Inflammatory macrophage treated with lipopolysaccharide for 4 hours (primary cell): ENCODE measurements at places on chromosomes 4 and X.

- DNase-seq, result no peak
Measured at GRCh38 chrX:701673-702072, 71.1 kb downstream of the SHOX start.

GRCh38 chrX:151687635-151688034 lies 7.6 kb upstream of the PRRG3 start:
- DNase-seq, result no peak

- no peak for DNase-seq
Measured at GRCh38 chrX:75115707-75116413, 40.2 kb downstream of the ABCB7 start.

GRCh38 chrX:108584617-108585211 lies 145.1 kb downstream of the COL4A5 start:
- DNase-seq, result peak; percentile 2

DNA sequence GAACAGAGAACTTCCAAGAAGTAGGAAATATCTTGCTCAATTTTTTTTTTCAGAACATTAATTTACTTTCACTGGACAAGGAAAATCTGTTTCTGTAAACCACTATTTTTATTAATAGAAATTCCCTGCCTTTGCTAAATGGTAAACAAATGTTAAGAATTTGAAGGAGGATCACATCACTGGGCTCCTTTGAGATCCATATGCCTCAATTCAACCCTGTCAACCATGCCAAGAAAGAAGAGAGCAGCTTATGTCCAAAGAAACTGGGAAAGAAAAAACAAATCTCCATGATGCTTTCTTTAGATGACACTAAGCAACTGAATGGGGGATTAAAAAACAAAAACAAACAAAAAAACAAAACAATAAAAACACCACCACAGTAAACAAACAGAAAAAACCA lies 47.7 kb downstream of the LNX1 start:
- no peak for DNase-seq

DNA sequence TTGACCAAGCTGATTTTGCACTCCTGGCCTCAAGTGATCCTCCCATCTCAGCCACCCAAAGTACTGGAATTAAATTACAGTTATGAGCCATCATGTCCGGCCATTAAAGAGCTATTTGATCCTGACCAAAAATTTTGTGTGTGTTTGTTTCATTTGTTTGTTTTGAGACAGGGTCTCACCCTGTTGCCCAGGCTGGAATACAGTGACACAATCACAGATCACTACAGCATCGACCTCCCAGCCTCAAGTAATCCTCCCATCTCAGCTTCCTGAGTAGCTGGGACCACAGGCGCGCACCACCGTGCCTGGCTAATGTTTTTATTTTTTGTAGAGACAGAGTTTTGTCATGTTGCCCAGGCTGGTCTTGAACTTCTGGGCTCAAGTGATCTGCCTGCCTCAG lies 82.9 kb upstream of the RBPJ start:
- DNase-seq, result no peak

DNA sequence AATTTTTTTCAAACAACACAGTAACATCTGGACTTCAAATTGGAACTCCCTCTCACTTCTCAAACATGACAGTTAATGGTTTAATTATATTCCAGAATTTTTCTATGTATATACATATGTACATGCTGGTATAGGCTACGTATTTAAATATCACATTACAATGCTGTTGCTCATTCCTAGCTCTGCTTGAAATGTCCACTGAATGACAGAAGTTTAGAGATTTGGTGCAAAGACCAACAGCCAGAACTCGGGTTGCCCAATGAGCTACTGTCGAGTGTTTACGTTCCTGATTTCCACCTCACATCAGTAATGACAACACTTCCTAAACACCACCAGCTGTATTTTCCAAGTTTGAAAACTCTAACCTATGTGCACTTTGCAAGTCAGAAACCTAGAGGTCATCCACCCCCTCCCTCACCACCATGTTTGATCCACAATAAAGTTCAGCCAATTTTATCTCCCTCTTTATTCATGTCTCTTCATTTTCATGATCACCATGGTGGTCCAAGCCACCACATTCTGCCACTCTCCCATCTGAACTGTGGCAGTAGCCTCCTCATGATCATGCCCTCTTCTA lies 49.3 kb upstream of the RPL34 start:
- DNase-seq, result no peak

- DNase-seq, result no peak
Measured at GRCh38 chr4:64146030-64146429, 263.2 kb downstream of the TECRL start.

DNA sequence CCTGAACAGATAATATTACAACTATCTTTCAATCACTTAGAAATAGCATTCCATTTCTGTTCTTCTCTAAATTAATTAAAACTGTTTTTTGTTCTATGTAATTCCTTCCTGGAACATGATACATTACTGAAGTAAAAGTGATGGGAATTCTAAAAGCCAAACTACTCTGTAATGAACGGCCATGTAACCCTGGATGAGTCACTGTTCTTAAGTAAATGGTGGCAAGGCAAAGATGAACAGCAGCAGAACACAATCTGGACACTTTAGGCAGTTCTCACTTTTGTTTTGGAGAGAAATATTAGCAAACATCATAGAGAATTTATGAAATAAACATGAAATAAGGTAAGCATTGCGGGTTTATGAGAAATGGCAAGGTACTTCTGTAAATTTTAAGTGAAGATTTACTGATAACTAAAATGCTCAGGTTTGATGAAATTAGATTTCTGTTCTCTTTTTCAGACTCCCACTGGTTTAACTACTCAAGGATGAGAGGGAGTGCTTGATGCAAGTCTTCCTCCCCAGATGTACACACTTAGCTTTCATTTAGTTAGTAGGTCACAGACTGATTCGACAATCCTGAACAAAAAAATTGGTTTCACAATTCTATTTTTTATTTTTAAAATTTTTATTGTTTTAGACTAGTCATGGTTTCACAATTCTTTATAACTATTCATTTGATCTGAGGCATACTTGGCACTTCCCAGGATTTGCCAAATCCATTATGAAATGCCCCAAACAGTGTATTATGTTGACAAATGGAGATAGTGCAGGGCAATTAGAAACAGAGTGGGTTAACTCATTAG lies 964 bp upstream of the GPR82 start:
- DNase-seq, result peak; percentile 66

GRCh38 chr4:175536852-175537453 lies 275.1 kb downstream of the GPM6A start:
- DNase-seq, result peak; percentile 31

DNA sequence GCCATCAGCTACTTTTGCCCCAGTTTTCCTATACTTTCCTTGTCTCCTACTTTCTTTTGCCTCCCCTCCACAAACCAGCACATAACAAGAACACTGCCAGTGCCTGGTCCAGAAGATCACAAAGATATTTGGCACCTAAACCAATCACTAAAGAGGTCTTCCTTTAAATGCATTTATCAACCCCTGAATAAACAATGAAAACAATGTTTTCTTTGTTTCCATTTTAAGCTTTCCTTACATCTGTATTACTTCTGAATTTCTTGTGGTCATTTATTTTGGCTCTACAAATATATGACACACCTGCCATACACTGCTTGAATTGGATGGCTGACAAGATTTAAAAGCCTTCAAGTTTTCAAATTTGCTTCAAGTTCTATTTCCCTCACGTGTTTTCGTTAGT lies 43.9 kb downstream of the MBNL3 start:
- no peak for DNase-seq

GRCh38 chr4:138919094-138919936 lies 96.3 kb upstream of the NOCT start:
- no peak for DNase-seq

GRCh38 chrX:135382260-135382659 lies 39.5 kb upstream of the SMIM10L2A start:
- no peak for DNase-seq

DNA sequence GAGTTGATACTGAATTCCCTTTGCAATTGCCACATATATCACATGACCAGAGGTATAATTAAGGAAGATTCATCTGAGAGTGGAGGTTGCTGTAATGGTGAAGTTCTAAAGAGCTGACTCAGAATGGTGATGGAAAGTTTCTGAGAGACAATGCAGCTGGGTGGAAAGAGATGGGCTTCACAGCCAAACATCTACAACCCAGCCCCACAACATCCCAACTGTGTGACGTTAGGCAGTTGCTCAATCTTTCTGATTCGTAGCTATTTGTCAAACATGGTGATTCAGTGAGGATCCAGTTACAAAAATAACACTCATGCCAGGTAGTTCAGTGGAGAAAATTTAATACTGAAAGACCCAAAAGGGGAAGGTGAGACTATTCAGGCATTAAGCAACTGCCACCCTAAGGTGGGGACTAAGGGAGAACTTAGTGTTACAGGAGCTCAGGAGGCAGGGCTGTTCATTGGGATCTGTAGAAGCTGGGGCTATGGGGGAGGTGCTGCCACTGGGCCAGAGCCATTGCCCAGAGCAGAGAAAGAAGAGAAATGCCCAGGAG lies 6.9 kb upstream of the AFF1 start:
- DNase-seq, result peak; percentile 81

- DNase-seq, result no peak
Measured at GRCh38 chr4:92120810-92121498, 182.8 kb upstream of the GRID2 start.

DNA sequence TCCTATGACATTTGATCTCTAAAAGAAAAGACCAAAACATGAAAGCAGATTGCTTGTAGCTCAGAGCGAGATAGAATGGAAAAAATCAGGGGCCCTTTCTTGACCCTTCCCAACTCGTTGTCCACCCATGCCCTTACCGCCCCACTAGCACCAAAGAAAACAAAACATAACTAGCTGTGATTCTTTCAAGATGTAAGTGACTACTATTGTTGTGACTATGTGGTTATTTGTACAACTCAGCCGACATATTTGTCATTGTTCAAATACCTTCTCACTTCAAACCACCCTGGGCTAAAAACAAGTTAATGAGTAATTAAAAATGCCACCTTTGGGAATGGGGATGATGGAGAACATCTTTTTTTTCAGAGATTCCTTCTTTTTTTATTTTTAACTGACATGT lies 171.2 kb upstream of the GPC4 start:
- no peak for DNase-seq

DNA sequence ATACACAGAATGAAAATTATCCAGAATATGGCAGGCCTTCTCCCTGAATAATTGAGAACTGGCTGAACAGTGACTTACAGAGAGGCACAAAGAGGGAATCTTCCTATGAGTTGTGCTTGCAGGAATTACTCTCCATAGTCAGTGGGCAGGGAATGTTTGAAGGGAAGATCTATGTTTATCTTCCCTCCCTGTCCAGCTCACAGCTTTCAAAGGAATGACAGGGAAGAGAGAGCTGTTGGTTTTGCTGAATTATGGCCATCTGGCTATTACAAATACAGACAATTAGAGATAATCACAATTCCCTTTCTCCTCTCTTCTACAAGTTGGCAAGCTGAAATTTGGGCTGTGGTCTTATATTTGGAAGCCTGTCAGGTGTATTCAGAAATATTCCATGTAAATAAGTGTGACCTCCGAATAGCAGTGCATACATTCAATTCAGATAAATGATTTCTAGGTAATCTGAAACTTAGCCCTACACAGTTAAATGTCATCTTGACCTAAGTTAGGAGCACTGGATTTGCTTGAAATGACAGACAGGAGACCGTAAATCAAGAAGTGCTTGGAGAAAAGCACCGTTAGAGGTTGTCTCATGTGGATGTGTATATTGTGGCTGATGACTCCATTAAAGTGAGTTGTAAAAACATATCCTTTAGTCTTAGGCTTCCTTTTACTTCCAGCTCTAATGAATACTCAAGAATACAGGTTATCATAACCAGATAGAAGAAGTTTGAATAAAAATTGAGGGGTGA lies 136.8 kb downstream of the C4orf33 start:
- DNase-seq, result no peak

- DNase-seq, result no peak
Measured at GRCh38 chr4:56651056-56651350, 30.1 kb downstream of the HOPX start.

- DNase-seq, result peak; percentile 20
Measured at GRCh38 chr4:7335344-7336066, 99.2 kb downstream of the PSAPL1 start.

DNA sequence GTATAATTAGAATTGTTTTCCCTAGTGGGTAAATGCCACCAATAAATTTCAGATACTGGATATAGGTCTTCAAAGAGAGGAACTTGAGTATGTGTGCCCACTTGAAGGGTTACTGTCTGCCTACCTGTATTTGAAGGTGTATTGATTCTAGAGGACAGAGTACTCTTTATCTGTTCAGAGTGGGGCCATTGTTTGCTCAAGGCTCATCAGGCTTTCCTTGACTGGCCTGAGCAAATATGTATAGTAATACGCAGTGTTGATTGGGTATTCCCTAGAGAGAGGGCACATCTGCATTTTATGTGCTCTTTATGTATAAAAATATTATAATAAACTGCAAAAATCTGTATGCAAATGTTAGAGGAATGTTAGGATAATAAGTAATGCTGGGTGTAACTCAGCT lies 23.7 kb downstream of the RP2 start:
- DNase-seq, result no peak

GRCh38 chr4:151166636-151167035 lies 67.2 kb downstream of the RPS3A start:
- no peak for DNase-seq

GRCh38 chrX:110454336-110454735 lies 95.7 kb downstream of the RTL9 start:
- DNase-seq, result no peak
